ENCODE measurements at places on chromosomes 7 and 10.

GRCh38 chr7:27424749-27425148, 182.1 kb downstream of the EVX1 start:
- no peak for DNase-seq

DNA sequence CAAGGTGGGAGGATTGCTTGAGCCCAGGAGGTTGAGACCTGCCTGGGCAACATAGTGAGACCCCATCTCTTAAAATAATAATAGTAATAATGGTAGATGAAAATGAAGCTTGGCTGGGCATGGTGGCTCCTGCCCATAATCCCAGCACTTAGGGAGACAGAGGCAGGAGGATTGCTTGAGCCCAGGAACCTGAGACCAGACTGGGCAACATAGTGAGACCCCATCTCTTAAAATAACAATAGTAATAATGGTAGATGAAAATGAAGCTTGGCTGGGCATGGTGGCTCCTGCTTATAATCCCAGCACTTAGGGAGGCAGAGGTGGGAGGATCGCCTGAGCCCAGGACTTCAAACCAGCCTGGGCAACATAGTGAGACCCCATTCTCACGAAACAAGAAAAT, 49.5 kb upstream of the LMTK2 start:
- DNase-seq, result no peak

- DNase-seq, result no peak
Measured at GRCh38 chr7:29623973-29624372, 60.3 kb downstream of the PRR15 start.

DNA sequence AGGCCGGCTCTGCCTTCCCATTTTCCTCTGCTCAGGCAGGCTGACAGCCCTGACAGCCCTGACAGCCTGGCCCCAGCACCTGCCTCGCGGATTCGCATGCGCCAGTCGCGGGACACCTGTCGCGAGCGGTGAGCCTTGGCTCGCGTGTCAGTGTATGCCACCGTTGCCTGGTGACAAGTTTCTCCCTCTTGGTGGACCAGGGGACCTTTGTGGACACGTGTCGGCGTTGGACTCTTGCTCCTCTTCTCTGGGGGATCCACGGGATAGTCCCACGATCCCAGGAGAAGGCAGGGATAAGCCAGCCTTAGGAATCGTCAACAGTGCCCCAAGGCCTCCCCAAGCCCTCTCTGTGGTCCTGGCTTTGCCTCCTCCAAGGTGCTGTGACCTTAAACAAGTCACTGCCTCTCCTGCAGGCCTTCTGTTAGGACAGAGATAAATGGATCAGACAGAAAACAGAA, 18.1 kb upstream of the ZNF273 start:
- no peak for DNase-seq

- no peak for DNase-seq
Measured at GRCh38 chr10:104925232-104925851, 284.3 kb downstream of the SORCS3 start.

DNA sequence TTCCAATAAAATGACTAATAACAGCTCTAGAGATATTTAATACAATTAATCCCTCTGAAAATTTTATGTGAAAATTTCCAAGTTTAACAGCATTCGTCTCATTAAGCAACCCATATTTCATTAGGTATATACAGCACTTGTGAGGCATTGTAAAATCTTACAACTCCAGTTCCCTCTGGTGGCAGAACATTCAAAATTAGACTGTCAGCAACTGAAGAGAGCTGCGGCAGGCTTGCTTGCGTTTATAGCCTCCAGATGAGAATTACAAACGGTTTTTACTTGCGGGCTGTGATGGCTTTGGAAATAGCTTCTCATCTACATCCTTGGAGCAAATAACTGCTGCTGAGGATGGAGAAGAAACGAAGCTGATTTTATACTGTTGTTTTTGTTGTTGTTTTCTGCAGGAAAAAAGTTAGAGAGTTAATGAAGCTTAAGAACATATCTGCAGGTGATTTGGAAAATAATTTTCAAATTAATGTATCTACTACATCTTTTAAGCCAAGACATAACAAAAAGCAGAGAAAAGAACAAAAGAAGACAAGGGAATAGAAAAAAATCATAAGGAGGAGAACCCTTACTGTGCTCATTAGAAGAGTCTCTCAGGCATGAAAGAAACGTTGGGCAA, 171.3 kb downstream of the MAGI2 start:
- DNase-seq, result no peak

DNA sequence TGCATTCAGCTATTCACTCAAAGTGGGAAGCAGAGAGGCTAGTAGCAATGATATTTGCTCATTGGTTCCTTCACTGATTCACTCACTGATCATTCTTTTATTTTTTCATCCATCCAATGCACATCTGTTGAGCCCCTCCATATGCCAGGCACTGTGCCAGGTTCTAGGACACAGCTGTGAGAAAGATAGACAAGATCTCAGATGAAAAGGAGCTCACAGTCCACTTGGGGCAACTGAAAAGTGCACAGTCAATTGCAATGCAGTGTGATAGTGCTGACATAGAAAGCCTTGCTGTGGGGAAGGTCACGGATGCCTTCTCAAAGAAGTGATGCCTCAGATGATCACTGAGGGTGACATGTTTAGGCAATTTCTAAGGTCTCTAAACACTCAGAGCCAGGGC, 262.3 kb downstream of the PTEN start:
- DNase-seq, result no peak

GRCh38 chr7:44212018-44212417, 11.2 kb downstream of the YKT6 start:
- DNase-seq, result peak; percentile 3

DNA sequence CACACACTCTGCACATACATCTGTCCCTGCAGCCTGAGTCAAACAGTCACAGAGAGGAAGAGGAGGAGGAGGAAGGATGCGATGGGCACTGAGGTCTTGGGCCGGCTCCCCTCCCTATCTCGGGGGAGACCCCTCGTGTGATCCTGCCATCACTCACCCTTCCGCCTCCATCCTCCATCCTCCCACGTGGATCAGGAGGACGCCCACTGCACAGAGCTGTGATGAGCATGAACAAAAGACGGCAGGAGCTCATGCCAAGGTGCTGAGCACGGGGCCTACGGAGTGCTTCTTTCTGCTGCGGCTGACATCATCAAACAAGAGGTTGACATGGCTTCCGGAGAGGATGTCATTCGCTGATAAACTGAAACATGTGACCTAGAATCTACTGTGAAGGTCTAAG, 68.0 kb downstream of the DIP2C start:
- DNase-seq, result no peak

DNA sequence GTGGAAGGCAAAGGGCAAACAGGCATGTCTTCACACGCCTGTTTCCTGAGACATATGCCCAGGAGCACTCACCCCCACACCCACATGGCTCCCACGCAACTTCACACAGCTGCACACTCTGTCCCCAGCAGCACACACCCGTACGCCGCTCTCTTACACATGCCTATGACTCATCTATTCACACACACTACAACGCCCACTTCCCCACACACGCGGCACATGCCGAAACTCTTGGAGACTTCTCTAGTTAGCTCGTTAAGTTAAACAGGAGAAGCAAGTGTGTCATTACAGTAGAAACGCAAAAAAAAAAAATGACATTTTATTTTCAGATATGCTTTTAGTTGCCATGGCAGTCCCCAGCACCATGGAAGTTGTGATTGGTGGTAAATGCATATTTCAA, 6.7 kb downstream of the CALN1 start:
- no peak for DNase-seq

DNA sequence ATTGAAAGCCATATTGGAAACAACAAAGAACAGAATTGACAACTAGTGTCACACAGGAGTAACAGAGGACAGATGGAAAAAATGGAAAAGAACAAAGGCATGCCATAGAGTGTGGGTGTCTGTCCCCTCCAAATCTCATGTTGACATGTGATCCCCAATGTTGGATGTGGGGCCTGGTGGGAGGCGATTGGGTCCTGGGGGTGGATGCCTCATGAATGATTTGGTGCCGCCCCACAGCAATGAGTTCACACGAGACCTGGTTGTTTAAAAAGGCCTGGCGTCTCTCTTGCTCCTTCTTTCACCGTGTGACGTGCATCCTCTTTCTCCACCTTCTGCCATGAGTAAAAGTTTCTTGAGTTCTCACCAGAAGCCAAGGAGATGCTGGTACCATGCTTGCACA, 87.4 kb upstream of the GPR26 start:
- DNase-seq, result no peak

DNA sequence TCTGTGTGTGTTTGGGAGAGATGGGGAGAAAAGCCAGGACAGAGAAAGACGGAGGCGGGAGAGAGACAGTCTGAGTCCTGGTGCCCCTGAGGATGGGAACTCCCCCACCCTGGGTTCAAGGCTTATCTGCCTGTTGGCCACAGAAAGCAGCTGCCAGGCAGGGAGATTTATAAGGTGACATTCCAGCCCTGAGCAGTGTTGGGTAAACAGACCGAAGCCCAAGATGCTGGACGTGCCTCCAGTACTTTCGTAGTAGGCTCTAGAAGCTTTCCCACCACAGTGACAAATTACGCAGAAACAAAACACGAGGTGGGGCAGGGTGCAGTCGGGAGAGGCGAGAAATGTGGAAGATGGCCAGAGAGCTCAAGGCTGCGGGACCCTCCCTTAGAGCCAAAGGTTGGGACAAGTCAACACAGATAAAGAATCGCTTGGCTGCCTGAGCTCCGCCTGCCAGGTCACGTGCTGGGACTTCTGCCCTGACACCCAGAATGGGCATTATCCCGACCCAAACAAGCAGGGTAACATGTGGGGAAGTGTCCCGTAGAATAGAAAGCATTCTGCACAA, 41.1 kb downstream of the CCDC3 start:
- DNase-seq, result no peak

GRCh38 chr10:66832781-66833422, 92.9 kb upstream of the LRRTM3 start:
- no peak for DNase-seq

DNA sequence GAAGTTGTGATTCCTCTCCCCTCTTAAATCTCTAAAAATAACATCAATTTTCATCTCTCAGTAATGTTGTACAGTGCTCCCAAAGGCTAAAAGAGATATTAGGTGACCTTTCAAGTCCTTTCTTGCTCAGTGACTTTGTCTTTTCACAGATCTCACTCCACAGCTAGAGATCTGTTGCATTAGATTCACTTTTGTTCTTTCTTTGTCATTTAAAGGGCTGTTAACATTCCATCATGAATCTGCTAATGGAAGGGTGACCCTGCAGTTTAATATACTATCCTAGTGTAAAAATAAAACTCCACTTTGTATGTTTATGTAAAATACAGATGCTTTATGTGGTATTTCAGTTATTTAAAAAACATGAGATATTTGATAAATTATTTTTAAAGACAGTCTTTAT, 30.5 kb downstream of the GNAI1 start:
- no peak for DNase-seq

- DNase-seq, result peak; percentile 56
Measured at GRCh38 chr7:18495412-18496340, at the start of gene HDAC9. TSS of gene HDAC9 (plus strand) at chr7:18495749. CDS start at chr7:18496303, 554 bp downstream.

- no peak for DNase-seq
Measured at GRCh38 chr7:68789597-68789996, 808.7 kb upstream of the AUTS2 start.

DNA sequence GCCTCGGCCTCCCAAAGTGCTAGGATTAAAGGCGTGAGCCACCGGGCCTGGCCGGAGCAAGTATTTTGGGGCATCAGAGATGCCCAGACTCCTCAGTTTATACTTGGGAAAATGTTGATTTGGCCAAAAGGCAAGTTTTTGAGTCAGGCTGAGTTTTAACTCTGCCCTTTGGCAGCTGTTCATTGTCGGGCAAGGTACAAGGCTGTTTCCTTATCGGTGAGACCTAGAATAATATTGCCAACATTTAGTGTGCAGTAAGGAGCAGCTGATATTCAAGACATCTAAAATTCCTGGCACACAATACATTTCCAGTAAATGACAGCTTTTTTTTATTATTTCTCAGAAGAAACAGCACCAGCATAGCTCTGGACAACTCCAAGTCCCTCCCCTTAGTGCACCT, 147.6 kb upstream of the C7orf33 start:
- DNase-seq, result no peak

DNA sequence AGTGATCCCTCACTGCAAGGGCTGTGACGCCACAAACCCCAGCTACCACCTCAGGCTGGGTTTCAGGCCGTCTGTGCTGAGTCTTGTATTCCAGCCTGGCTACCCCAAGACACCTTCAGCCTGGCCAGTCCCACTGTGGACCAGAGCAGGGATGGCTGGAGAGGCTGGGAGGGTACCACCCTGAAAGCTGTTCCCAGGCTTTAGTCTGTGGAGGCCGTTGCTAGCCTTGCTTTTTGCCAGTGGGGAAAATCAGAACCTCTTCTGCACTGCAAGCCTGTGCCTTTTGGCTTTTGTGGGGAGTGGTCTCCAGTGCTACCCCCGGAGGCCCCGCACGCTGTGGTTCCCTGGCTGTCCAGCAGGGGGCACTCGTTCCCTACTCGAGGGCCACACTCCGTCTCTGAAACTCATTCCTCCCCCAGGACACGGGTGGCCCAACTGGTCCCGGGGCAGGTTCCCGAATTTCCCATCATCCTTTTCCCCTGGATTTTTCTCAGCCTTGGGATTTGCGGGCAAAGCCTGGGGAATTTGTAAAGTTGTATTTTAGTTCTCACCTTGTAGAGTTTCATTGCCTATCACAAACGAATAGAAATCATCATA, 128.4 kb upstream of the BTBD16 start:
- DNase-seq, result no peak

- no peak for DNase-seq
Measured at GRCh38 chr7:149719050-149719899, 54.1 kb downstream of the ZNF467 start.

DNA sequence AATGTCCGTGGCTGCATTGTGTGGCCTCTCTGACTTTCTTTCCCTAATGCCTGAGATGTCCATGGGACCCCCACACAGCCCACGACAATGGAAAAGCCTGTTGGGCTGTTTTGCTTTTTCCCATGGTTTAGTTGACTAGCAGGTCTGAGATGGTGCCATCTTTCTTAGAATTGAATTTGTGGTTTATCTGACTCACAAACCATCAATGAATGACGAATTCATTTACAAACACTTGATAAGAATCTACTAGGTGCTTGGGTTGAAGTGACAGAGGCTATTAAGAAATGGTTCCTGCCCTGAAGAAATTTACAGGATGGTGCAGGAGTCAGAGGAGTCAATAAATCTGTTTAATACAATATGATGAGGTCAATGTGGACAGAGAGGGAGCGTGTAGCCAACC, 75.4 kb downstream of the OTUD1 start:
- DNase-seq, result no peak

DNA sequence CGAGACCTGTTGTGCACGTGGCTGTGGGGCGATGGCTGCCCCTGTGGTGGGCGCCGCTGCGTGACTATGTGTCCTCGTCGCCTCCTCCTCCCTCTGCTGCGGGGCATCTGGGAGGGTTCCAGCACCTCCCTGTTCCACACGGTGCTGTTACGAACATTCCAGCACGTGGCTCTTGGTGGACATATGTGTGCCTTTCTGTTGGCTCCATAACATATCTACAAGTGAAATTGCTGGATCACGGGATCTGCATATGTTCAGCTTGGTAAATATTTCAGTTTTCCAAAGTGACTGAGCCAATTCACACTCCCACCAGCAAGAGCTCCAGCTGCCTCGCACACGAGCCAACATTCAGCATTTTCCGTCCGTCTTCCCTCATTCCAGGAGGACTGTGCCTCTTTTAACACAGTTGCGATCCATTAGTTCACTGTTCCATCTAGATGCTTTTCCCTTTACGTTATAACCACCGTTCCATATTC, 25.1 kb downstream of the SNX8 start:
- DNase-seq, result no peak

Measured in gastrocnemius medialis (tissue), 4 donors.